Activated CD8-positive, alpha-beta memory T cell treated with anti-CD3 and anti-CD28 coated beads for 24 hours (primary cell): ENCODE measurements at places on chromosomes 3 and 15.

DNA sequence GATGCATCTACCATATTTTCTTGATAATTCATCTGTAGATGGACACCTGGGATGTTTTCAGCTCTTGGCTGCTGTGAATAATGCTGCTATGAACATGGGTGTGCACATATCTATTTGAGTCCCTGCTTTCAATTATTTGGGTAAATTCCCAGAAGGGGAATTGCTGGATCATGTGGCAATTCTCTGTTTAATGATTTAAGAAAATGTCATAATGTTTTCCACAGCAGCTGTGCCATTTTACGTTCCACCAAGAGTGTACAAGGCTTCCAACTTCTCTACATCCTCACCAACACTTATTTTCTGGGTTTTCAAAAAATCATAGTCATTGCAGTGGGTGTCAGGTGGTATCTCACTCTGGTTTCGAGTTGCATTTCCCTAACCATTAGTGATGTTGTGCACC, 64.4 kb downstream of the NSMCE3 start:
- no peak for DNase-seq

DNA sequence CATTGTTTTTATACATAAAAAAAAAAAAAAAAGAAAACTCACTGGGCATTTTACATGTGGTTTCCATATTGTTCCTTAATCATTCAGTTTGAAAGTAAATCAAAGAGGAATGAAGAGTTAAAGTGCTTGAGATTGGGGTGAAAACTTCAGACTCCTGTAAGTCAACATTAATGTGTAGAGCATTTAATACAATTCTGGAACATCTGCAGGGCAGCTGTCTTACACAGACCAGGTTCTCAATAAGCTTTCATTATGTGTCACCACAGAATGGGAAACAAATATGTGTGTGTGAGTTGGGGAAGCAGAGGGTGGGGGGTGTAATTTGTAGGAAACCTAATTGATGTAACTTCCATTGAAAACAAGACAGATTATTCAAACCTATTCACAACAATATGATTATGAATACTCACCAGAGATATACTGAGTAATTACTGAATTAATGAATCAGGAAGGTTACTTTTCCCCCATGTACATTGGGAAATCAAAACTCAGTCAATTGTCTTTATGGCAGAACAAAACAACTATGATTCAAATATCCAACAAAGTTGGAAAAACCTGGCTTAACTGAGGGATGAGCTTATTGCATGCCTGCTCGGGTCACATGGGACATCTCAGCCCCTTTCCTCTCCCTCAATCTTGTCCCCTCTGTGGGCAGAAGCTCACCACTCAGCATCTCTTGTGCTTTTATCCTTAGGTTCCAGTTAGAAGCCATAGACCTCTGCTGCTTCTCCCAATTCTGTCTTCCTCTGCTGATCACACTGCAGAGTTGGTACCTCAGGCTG, 281.2 kb upstream of the THBS1 start:
- DNase-seq, result no peak

DNA sequence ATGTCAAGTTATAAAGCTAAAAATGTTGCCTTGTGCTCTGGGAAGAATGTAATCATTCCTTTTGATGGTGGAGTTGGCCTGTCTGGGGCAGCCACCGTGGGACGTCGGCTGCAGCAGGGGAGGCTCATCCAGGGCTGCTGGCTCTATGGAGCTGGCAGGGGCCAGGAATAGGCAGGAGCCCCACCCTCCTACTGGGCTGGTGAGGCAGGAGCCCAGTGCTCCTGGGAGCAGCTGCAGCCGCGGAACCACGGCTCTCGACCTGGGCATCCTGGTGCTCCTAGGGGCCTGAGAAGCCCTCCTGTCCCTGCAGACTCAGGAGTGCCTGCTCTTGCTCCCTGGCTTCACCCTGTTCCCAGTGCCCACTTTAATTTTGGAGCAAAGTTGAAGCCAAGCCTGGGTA, 127.1 kb downstream of the DIPK2A start:
- no peak for DNase-seq

DNA sequence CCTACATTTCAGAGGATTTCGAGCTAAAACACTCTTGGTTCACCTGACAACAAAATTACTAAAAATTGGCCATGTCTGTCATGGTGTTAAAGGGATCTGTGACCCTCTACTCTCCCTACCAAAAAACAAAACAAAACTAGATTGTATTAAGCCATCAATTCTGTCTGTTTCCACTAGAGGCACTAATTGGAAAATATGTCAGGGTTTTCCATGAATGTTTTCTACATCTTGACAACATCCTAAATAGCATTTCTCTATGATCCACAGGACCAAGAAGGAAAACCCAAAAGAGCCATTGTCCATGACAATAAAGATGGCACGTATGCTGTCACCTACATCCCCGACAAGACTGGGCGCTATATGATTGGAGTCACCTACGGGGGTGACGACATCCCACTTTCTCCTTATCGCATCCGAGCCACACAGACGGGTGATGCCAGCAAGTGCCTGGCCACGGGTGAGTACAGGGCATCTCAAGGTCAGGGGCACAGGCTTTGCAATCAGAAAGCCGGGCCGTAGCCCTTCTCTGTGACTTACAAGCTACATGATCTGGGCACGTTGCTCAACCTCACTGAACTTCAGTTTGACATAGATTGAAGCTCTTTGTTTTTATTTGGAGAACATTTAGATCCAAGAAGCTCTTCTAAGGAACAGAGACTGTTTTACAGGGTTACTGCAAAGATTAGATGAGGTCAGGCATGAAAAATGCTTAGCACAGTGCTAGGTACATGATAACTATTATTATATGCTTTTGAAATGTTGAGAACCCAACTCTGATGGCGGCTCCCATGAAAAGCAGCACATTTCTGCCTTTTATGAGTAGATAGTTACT, 74.8 kb downstream of the DNASE1L3 start:
- DNase-seq, result no peak

GRCh38 chr3:10240799-10241198, 7.5 kb upstream of the TATDN2 start:
- DNase-seq, result no peak

DNA sequence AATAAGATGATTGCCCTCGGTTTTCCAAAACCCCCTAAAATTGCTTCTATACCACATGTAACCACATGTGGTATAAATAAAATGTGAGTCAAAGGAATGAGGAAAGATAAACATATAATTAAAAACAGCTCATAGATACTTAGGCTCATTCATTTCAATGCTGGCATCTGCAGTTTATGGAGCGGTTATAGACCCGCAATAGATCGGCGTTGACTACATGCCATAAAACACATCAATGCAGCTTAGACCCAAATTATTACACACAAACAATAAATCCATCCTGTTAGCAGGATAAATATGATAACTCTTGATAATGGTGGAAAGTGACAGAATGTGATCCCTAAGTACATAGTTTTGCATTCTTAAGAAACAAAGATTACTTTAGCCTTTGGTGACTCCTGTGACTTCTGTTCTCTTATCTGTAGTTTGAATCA, 143.7 kb downstream of the NR2F2 start:
- DNase-seq, result no peak

- DNase-seq, result no peak
Observed at GRCh38 chr3:177124882-177125281, 72.4 kb downstream of the TBL1XR1 start.
